Endothelial cell (in vitro differentiated cells): ENCODE measurements at places on chromosomes 11 and 22. TPM values are rescaled to one million over a fixed set of nuclear protein-coding genes. Genes with fewer than 3 reads are reported as not detected.

DNA sequence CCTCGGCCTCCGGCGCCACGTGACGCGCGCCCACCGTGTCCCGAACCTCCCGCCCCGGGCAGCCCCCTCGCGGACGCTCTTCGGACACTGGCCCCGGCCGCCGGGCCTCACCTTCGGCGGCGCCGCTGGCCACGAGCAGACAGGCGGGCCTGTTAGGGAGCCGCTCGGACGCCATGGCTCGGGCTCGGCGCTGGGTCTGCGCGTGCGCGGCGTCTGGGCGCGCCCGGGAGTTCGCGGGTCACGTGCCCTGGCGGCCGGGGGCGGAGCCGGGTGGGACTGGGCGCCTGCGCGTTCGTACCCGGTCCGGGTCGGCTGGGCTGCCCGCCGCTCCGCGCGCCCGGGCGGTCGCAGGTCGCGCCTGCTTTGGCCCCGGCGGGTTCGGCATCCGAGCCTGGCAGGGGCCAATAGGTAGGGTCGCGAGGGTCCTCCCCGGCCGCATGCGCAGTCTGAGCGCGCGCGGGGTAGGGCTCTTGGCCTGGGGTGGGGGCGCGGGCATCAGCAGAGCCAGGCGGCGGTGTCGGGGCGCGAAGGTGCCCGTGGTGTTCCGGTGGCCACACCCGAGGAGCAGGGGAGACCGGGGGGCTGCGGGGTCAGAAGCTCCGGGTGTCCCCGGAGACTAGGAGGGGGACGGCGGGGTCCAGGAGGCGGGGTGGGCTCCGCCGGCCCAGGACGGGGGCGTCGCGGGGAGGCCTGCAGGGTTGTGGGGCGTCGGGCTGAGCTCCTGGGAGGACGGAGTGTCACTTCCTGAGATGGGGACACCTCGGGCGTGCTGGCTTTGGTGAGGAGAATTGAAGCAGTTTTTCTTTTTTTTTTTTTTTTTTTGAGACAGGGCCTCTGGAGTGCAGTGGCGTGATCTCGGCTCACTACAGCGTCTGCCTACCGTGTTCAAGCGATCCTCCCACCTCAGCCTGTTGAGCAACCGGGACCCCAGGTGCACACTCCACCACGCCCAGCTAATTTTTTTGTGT is at the start of gene GATD1:
Gene GATD1, minus strand, starts transcription at position 200 of the 968 bp plus-strand sequence. Its CDS starts 25 bp downstream, at position 175.
- peak; percentile 97 for DNase-seq

GRCh38 chr11:128222245-128222884 is 365.0 kb downstream of the ETS1 start:
- DNase-seq = no peak

DNA sequence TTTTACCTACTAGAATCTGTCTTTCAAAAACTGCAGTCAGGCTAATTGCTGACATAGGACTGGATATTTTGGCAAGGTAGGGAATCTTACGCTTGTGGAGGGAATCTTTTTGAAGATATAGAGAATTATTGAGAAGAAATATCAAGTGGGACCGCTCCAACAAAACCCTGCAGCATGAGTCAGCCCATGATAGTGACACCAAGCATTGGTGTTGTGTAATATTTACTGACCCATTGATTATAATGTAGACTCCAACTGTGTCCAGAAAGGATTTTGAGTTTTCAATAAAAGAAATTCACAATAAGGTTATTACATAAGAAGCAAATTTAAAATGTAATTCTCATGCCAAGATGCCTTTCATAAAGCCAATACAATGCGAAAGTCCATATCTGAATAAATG is 20.7 kb downstream of the MS4A4A start:
- no peak for DNase-seq

DNA sequence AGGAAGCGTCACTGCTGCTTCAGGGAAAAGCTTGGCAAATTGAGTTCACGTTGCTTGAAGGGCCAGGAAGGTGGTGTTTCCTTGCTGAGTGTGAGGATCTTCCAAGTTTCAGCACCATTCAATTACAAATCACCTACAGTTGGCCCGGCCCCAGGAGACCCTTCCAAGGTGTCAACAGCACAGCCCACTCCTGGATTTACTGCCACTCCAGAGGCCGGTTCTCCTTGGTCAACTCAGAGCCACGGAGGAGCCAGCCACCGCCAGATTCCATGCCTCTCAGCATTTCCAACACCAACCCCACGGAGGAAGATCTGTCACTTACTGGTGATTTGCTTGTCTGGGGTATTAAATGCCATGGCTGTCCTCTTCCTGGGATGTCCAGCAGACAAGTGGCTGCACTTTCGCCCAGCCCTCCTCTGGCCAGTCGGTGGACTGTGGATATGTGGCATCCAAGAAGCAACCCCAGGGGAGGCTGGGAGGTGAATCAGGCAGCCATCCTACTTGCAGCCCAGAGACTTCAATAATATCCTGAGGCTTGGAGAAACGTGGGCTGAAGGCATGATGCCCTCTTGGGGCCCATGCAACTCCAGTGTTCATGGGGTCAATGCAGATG is 74.1 kb upstream of the SHANK2 start:
- no peak for DNase-seq

- peak; percentile 66 for DNase-seq
These were observed 29.6 kb downstream of the RTN4R start for GRCh38 chr22:20238536-20238900.

GRCh38 chr22:39078329-39078728 is 1.3 kb downstream of the APOBEC3G start:
- no peak for DNase-seq

- no peak for DNase-seq
These were observed 48.8 kb downstream of the TRIM44 start for GRCh38 chr11:35711173-35711910.

DNA sequence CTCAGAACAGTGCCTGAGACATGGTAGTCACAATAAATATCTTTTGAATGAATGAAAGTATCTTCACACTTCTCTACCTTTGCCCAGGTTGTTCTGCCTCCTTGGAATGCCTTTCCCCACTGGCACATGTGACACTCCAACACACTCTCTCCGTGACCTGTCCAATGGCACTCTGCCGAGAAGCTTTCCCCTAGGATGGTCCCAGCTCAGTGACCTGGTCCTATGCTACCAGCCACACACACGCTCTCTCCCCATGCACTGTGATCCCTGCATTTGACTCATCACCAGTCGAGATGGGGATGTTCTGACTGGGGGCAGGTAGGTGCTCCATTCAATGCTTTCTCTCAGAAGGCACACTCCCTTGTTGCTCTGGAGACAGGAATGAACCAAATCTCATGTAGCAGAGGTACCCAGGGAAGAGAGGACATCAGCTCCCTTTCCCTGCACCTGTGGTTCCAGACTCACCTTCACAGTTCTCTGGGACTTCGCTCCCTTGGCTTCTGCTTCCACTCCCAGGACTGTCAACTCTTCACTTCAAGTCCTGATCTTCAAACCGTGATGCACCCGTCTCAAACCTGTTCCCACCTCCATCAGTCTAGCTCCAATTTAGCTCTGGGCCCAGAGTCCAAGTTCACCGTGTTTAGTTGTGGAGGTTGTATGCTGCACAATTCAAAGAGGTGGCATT is 30.7 kb upstream of the LMO1 start:
- no peak for DNase-seq

GRCh38 chr11:92642177-92642931 is 327.1 kb upstream of the MTNR1B start:
- DNase-seq = no peak

DNA sequence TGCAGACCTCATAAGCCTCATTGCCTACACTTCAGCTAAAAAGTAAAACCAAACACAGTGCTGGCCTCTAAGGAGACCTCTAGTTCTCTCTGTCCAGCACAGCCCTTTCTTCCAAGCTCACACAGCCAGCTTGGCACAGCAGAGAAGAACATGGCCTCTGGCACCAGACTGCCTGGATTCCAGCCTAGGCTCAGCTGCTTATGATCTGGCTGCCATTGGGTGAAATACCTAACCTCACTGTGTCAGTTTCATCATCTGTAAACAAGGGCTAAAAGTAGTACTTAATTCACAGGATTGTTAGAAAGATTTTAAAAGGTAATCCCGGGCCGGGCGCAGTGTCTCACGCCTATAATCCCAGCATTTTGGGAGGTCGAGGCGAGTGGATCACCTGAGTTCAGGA is 9.9 kb upstream of the ACER3 start:
- DNase-seq = no peak

The TEX54 gene
- total RNA-seq = not detected

The OR8J3 gene
- total RNA-seq = not detected

The PRDM10 gene
- total RNA-seq = 15.8 TPM

The C11orf16 gene
- total RNA-seq = not detected

The C11orf91 gene
- not detected for total RNA-seq

The ZP1 gene
- total RNA-seq = not detected

The NDUFC2 gene
- total RNA-seq = 203 TPM

The ART1 gene
- total RNA-seq = not detected
